ENCODE measurements at places on chromosomes 1 and 21.
A peak's percentile ranks its signal among the peaks of the same experiment; 100 is the strongest.

DNA sequence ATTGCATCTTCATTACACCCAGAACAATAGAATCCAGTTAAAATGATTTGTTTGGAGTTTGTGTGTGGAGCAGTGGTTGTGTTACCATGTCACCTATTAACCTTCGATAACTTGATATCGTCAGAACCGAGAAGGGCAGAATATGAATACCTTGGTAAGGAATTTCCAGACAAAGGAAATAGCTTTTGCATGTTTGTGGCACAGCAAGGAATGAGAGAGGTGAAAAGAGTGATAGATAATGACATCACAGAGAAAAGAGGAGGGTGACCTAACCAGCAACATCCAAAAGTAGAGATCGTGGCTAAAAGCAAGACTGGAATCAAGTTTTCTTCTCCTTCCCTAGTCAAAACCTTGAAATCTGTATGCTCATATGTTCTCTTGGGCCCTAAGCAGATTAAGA is 244.6 kb upstream of the NEGR1 start:
- DNase-seq = no peak

- DNase-seq = no peak
Measured at GRCh38 chr1:224267925-224268324, 62.0 kb downstream of the NVL start.

- peak; percentile 75 for DNase-seq
Measured at GRCh38 chr1:15328351-15329103, 81.2 kb upstream of the EFHD2 start.

DNA sequence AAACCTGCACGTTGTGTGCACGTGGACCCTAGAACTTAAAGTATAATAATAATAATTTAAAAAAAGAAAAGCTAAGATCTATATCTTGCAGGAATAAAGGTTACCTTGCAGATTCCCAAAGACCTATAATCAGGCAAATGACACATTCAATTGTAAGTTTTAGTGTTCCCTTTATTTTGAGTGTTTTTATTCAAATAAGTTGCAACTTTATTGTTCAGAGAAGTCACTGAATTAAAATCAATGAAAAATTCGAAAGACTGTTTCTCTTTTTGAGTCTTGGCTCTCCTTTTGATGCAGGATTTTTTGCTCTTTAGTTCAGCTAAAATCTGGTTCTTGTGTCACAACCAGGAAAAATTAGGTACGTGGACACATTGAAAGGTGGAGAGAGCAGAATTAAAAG is 27.8 kb upstream of the TNFSF4 start:
- DNase-seq = no peak

DNA sequence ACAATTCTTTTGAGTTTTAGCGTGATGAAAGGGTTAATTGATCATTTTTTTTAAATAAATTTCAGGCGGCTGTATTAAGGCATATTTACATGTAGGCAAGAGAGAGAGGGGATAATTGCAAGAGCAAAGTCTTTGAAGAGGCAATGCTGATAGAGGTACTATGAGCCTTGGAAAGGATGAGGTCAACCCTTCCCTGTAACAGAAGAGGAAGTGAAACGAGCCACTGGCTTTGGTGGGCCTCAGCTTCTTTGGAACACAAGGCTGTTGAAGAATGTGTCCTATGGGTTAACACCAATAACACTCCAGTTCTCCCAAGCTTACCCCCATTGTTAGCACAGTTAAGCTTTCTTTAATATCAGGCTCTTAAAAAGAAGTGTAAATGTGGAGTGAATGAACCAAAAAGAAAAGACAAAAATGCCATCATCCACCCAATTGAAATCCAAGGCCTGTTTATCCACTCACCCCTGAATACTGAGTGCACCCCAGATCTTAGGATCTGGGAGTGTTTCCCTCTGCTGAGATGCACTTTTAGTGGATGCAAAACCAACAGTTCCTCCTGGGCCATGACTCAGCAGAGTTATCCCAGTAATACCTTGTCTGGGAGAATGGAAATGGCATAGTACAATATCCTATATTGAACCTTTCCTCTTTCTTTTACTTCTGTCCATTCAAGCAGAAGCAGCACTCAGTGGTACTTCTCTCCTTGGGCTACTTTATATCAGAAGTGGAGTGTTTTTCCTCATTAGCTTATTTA is 216.4 kb downstream of the SLC44A5 start:
- no peak for DNase-seq

DNA sequence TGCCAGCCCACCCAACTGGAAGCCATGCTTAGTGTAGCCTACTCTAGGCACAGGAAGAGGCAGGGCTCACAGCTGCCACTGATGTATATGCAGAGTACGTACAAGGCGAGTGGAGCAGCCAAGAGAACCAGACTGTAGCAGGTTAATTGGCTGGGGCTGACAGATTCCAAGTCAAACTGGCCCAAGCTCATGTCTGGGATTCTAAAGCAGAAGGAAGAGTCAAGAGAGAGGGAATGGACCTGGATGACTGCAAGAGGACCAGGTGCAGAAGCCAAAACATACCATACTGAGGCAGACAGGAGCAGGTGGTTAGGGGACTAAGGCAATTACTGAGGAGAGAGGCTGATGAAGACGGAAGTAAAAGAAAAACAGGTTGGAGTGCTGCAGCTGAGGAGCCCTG is 51.3 kb upstream of the LRRN2 start:
- DNase-seq = no peak

DNA sequence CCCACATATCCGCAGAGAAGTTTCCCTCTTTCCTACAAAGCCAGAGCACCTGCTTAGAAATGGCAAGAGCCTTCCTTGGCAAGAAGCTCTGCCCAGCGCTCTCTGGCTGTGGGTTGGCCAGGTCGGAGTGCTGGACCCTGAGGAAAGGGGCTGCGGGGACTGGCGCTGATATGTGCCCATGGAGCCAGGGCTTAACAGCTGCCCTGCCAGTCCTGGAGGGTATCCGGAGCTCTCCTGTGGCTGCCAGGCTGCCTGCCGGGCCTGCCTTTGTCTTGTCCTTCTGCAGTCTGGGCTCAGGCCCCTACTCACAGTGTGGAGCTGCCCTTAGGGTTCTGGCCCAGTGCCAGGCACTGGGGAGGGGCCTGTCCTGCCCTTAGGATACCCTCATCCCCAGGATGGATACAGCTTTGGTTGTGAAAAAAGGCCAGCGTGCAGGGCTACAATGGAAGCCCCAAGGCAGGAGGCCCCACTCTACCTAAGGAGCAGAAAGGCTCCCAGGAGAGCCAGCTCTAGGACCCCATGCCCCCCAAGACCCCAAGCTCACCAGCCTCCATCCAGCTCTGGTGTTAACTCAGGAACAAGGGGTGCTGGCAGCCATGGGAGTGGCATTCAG is 43.4 kb downstream of the KIAA1614 start:
- no peak for DNase-seq

GRCh38 chr1:168297019-168297730 is 16.5 kb downstream of the TBX19 start:
- no peak for DNase-seq

- no peak for DNase-seq
Measured at GRCh38 chr1:2916706-2917105, 104.6 kb upstream of the ACTRT2 start.

GRCh38 chr1:225532240-225532944 is 104.6 kb upstream of the LBR start:
- DNase-seq = no peak

- DNase-seq = no peak
Measured at GRCh38 chr21:31191553-31191952, 152.5 kb downstream of the TIAM1 start.
